ENCODE measurements at places on chromosomes 4 and X.

DNA sequence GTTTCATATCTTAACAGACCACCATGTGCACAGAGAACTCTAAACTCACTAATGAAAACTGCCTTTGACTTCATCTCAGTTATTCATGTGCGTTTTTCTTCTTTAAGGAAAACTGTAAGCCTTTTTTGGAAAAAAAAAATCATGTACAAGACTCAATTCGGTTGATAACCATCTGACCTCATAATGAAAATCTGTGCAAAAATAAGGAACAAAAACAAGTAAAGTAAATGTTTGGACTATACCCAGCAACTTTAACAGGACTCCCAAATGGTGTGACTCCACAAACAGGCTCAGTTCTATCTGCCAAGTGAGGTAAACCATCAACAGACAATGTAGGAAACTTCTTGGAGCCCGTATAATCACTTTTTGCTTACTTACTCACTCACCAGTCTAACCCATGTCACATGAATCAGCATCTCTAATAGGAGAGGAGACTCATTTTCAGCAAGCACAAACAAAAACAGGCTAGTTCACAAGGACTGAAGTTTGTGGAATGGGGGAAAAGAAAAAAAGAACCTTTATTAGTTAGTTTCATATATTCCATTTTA, 9.3 kb downstream of the APOO start:
- no peak for DNase-seq

- DNase-seq: peak; percentile 55
Measured at GRCh38 chrX:6053141-6053540, 175.5 kb downstream of the NLGN4X start.

GRCh38 chr4:85557016-85557901, 82.3 kb downstream of the ARHGAP24 start:
- DNase-seq: no peak

DNA sequence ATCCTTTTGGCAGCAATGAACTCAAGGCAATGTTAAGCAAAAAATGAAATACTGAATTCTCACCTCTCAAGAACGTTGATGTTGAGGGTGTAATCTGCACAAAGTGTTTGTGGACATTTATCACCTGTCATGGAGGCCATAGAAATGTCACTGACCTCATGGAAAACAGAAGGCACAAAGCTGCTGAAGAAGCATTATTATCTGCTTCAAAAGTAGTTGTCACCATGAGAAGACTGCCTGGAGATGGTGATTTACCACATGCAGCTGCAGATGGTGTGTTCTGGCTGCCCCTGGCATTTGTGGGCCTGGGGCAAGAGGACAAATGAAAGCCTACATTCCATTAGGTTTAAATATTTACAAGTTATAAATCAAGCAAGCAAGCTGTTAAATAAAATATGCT, 116.8 kb upstream of the RPS6KA3 start:
- no peak for DNase-seq

GRCh38 chrX:16491461-16491860, 158.5 kb upstream of the S100G start:
- DNase-seq: peak; percentile 68

GRCh38 chr4:1938027-1938426, 66.8 kb downstream of the NSD2 start:
- no peak for DNase-seq

DNA sequence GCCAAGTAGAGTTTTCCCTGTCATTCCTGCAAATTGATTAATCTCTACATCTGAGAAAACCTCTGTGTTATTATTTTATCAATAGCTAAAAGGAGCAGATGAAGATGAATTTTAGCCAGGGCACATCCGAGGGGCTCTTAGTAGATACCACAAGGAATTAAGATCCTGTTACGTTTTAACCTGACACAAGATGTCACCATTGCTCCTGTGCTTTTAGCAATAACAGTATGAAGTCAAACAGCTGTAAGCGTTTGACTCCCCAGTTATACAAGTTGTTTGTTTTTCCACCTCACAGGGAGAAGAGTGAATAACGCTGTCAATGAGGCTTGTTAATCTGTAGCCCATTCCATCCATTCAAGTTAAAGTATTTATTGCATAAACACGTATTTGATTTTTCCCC, 76.0 kb upstream of the AP1S2 start:
- DNase-seq: peak; percentile 71

DNA sequence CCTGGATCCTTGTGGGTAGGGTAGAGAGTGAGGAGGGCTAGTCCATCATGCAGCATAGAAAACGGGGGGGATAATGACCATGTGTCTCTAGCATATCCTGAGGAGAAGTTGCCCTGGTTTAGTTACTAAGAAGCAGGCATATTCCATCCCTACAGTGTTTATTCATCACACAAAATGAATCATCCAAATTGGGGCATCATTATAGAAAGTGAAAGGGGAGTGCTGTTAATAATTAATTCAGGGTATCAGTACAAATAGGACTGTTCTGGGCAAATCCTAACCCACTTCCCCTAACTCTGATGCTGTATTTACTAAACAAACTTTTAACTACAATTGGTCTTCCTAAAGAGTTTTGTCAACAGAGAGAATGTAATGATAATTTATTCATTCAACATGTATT, 281.1 kb upstream of the ARX start:
- DNase-seq: no peak

DNA sequence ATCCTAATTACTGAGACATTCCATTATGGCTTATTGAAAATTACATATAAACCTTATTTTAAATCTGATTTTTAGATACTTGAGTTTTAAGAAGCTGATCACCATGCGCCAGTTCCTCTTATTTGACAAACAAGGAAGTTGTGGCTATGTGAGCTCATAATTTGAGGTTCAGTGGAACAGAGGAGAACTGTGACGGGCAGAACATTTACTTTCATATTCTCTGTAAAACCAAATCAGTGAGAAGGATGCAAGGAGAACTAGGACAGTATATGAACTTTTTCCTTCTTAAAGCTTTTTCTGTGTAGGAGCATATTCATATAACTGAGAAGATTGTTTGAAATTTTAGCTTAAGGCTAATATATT, 25.3 kb downstream of the STIM2 start:
- DNase-seq: no peak

DNA sequence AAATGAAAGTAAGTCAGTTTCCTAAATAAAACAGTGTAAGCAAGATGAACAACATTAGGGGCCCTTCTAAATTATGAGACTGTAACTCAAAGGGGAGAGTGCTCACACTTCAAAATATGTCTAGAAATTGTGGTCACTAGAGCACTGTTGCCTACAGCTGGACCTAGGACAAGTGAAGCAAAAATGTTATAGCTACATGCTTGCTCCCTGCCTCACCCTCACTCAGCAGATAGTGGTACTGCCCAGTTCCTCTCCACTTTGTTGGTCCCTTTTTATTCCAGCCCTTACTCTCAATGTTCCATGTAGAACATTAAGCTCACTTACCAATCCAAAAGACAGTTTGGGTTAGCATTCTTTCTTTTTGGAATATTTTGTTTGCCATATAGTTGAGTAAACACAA, 147.3 kb downstream of the GRIA3 start:
- DNase-seq: no peak

GRCh38 chr4:114563536-114564315, 34.9 kb upstream of the UGT8 start:
- no peak for DNase-seq

- peak; percentile 55 for DNase-seq
Measured at GRCh38 chr4:40283968-40284367, 51.2 kb upstream of the CHRNA9 start.

GRCh38 chrX:13115146-13115855, 70.9 kb upstream of the FAM9C start:
- no peak for DNase-seq

All from A673 (cell line).